ENCODE measurements at places on chromosomes 16 and 17. TPM values are rescaled to one million over a fixed set of nuclear protein-coding genes. Genes with fewer than 3 reads are reported as not detected.

Gene ATXN1L
- polyA plus RNA-seq = 6.5 TPM

GRCh38 chr16:51449441-51449840 lies 298.4 kb upstream of the SALL1 start:
- no peak for DNase-seq

DNA sequence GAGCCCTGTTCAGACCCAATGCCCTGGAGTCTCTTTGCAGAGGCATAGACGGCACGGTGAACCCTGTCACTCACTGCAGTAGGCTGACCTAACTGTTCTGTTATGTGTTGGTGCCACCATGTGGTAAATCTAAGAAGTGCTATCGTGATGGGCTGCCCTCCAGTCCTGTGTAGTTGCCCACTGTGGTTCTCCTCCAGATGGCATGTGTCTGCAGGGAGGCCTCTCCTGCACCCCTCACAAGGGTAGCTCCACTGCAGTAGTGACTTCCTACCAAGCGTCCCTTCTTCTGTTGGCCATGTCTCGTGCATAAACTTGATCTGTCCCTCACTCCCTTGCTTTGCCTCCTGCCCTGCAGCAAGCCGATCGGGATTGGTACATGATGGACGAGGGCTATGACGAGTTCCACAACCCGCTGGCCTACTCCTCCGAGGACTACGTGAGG lies 5.8 kb downstream of the DHX38 start:
- DNase-seq = peak; percentile 45

DNA sequence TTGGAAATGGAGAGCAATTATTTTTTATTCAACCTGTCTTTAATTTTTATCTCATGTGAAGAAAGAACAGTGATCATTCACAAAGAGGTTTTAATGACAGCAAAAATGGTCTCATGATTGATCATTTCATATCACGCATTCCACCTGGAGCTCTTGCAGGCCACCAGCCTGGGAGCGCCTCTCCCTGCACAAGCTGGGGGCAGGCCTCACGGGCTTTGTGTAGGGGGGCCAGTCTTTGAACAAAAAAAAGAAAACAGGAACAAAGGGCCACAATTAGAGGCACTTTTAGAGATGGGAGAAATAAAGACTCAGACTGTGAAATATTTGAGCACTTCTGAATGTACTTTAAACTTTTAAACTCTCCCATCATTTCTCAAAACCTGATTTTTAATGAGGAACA lies 232.9 kb downstream of the CHD9NB start:
- no peak for DNase-seq

Gene KCTD19
- polyA plus RNA-seq = 0.34 TPM

Gene SLC35G3
- 0.09 TPM for polyA plus RNA-seq

- DNase-seq = peak; percentile 24
Observed at GRCh38 chr16:48164907-48165715, 9.3 kb upstream of the ABCC12 start.

- DNase-seq = no peak
Observed at GRCh38 chr17:57295526-57296023, 39.3 kb downstream of the MSI2 start.

- DNase-seq = no peak
Observed at GRCh38 chr16:12091569-12092543, 115.3 kb downstream of the SNX29 start.

- no peak for DNase-seq
Observed at GRCh38 chr16:69532641-69533455, 32.9 kb upstream of the NFAT5 start.
